ENCODE measurements at places on chromosomes 6 and 20.

GRCh38 chr6:160202411-160202810 is 56.2 kb downstream of the SLC22A2 start:
- no peak for DNase-seq

- no peak for DNase-seq
Measured at GRCh38 chr20:845226-845868, 11.8 kb downstream of the FAM110A start.

GRCh38 chr6:158674342-158675131 is 24.7 kb downstream of the SYTL3 start:
- no peak for DNase-seq

- DNase-seq = no peak
Measured at GRCh38 chr6:135568379-135568778, 70.8 kb upstream of the AHI1 start.
